ENCODE measurements at places on chromosomes 12 and 14.

- no peak for DNase-seq
These were observed 161.1 kb downstream of the SNAPC1 start for GRCh38 chr14:61923348-61923747.

DNA sequence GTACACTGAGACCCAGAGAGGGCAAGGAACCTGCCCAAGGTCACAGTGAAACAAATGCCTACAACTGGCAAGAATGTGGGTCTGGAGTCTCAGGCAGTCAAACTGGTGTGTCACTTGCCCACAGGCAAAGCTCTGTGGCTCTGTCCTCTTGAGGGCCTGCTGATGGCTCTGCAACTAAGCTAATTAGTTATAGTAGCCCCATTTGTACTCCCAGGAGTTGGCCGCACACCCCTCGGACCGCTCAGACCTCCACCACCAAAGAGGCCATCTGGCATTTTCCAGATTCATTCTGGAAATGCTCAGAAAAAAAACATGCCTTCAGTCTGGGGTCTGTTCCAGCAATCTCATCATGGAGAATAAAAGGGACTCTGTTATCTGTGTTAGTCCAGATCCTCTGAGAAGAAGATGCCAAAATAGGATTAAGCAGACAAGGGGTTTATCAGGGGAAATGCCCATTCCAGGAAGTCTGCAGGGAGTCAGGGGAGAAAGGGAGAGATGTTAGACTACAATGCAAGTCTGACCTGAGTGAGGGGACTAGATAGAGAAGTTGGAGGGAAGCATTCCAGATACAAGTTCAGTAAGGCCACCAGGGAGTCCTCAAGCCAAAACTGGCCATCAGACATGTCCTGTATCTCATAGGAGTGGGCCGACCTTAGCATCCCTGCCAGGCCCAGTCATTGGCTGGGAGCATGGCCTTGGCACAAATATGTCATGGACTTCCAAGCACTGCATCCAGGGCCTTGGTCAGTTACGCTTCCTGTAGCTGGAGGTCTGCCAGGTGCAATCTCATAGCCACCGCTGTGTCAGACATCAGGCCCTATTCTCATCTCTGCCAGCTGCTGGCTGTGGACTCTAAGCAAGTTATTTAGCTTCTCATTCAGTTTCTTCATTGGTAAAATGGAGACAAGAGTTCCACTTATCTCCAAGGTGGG, 15.4 kb upstream of the OAS1 start:
- DNase-seq, result no peak

GRCh38 chr12:97835541-97835940, 372.9 kb downstream of the RMST start:
- no peak for DNase-seq

DNA sequence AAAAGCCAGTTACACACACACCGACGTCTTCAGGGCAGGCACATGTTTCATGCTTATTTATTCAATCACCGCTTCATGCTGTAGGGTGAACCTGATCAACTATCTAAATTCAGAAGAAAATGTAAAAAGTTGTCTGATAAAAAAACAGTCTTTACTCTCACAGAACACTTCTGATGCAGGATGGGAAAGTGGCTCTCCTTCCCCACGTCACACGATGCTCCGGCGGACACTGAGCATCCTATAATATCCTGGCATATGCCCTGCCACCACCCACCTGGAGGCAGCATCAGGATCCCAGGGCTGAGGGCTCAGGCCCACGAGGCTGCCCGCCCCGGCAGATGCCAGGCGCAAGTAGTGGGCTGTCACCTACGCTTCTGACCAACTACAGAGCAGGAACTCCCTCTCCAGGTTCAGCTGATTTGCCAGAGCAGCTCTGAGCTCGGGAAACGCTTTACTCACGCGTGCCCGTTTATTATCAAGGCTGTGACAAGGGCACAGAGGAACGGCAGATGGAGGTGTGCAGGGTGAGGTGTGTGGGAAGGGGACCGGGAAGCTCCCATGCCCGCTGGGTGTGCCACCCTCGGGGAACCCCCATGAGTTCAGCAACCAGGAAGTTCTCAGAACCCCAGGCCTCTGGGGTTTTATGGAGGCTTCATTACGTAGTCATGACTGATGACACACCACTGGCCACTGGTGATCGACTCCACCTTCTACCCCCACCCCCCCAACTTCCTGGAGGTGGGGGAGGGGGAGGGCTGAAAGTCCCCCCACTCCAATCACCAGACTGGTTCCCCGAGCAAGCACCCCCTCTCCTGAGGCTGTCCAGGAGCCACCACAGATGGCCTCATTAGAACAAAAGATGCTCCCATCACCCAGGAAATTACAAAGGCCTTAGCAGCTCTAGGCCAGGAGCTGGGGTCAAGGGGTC, 32.1 kb downstream of the SLC15A4 start:
- no peak for DNase-seq

DNA sequence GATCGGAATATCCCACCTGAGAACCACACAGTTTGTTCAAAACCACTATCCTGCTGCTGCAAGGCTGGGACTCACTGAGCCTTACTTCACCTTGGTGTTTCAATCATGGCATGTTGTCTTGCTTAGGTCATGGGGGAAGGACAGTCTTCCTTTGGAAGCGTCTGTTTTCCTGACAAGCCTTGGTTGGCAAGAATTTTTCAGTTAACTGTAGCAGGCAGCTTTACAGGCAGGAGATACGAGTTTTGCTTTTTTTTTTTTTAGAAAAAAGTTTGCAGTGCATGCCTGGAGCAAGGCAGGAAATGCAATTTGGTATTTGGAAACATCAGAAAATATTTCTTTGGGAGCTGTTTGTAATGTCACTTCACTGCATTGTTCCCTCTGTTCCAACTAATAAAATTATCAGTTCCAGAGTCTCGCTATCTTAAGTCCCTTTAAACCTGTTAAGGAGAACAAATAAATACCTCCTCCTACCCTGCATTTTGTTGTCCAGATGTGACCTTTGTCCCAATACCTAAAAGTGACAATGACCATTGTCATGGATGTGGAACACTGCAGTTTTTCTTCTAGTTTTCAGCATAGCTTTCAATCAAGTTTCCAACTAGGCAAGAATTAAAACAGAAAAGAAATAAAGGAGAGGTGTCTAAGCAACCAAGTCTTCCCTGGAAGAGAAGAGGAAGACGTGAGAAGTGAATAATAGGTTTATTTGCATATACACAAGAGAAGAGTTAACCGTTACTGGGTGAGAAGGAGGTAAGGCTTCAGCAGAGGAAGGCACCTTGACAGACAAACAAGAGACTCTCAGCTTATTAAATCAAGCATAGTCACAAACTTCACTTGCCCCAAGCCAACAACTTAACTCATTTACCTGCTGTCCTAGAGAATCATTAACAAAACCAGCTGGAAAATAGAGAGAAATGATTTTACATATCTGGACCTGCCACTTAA, 71.4 kb upstream of the ACTN1 start:
- no peak for DNase-seq

DNA sequence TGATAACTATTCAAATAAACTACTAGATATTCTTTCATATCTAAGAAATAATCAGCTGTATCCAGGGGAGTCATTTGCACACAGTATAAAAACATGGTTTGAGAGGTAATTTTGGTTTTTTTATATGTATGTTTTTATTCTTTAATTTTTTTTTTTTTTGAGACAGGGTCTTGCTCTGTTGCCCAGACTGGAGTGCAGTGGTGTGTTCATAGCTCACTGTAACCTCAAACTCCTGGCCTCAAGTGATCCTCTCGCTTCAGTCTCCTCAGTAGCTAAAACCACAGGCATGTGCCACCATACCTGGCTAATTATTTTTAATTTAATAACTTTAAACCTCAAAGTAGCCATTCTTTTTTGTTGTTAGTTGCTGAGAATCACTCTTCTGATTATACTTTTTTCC, 1.8 kb downstream of the PRORP start:
- no peak for DNase-seq

DNA sequence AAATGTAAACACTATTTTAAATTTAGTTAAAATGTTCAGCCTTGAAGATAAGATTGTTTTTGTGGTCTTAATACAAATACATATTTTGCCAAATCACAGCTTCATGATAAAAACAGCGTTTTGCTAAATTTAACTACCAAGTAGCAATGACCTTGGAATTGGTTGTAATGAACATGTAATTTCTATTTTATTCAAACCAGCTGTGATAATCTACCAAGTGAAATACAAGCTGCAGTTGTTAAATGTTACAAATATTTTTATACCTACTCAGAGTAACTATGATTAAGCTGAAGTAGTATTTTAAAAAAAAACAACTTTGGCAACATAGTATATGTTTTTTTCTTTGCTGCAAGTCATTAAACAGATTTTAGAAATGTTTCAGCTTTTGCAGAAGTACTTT, 96.2 kb downstream of the CPSF2 start:
- no peak for DNase-seq

- no peak for DNase-seq
These were observed 57.2 kb upstream of the MAX start for GRCh38 chr14:65159281-65160062.

GRCh38 chr12:76303365-76303764, 44.9 kb downstream of the BBS10 start:
- no peak for DNase-seq

- DNase-seq, result no peak
These were observed 94.1 kb downstream of the RTN1 start for GRCh38 chr14:59776468-59776867.

DNA sequence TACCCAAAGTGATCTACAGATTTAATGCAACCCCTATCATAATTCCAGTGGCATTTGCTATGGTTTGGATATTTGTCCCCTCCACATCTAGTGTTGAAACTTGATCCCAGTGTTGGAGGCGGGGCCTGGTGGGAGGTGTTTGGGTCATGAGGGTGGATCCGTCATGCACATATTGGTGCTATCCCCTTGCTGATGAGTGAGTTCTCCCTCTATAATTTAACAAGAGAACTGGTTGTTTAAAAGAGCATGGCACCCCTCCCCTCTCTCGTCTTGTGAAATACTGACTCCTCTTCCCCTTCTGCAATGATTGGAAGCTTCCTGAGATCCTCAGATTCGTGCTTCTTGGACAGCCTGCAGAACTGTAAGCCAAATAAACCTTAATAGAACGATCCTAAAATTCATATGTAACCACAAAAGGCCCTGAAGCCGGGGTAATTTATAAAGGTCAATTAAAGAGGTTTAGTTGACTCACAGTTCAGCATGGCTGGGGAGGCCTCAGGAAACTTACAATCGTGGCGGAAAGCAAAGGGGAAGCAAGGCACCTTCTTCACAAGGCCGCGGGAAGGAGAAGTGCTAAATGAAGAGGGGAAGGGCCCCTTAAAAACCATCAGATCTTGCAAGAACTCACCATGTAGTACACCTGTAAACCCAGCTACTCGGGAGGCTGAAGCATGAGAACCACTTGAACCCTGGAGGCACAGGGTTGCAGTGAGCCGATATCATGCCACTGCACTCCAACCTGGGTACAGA, 41.2 kb downstream of the SLC39A9 start:
- no peak for DNase-seq

DNA sequence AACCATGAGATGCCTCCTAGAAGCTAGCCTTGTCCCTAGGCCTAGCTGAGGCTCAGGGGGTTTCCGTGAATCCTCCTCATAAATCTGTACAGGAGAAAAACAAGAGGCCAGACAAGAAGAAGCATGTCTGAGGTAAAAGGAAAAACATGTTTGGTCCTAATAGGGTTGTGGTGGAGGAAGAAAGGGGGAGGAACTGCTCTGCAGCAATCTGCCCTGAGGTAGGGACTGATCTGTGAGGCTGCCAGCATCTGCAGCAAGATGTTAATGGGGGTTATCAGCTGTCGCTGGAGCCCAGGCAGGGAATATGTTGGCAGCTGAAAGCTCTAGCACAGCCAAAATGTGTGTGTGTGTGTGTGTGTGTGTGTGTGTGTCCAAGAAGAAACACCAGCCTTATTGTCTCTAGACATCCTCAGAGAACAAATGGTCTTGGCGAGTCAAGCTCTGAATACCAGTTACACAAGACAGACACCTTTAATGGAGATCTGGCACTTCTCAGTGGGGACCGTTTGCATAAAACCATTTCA, 218.5 kb downstream of the NUAK1 start:
- DNase-seq, result no peak

DNA sequence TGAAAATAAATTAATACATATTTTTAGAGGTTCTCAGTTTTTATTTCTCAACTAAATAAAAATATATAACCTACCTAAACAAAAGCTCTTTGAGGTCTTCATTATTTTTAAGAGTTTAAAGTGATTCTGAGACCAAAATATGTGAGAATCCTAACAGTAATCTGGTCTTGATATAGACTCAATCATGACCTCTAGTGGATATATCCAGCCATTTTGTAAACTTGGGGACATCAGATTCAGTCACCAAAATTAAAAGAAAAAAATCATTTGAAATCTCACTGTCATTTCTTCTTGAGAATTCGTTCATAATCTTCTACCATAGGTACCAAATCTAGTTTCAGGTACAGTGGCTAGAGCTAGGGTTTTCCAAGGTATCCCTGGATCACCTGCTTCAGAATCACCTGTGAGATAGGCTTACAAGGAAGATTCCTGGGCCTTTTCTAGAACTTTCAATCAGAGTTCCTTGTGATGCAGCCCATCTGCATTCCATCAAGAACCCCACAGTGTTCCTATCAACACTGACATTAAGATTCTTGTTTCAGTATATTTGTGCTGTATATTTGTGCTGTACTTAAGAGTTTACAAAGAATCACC, 214.9 kb downstream of the ADAMTS20 start:
- DNase-seq, result no peak

DNA sequence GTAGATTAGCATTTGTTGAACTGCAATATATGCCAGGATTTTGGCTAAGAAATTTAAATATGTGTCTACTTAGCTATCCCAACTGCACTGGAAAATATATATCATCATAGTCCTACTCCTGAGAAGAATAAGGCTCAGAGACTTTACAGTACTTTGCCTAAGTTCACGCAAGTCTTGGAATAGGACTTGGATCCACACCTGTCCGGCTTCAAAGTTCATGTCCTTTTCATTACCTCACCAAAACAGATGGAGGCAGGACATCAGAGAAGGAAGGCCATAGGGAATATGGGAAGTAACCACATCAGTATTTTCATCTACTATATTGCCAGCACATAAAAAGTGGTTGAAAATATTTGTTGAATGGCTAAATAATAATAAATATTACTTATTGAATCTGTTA, 358.5 kb downstream of the PRKD1 start:
- DNase-seq, result no peak

DNA sequence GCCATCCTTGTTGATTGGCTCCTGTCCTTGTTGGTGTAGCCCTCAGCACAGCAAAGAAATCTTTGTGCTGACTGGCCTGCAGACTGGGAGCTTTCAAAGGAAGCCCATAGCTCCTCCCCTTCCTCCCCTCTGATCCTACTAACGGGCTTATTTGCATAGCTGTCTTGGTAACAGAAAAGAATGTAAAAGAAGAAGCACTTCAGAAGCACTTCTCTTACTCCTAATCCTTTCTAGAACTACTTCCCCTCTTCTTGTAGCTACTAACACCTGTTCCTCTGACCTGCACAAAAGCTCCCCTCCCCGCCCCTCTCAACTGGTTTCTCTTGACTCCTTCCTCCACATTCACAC, 14.3 kb upstream of the RIC8B start:
- DNase-seq, result no peak

GRCh38 chr12:100741084-100741711, 53.4 kb upstream of the ANO4 start:
- no peak for DNase-seq

GRCh38 chr12:60977966-60978365, 1282.2 kb upstream of the USP15 start:
- DNase-seq, result no peak

GRCh38 chr12:124554429-124555029, 12.9 kb downstream of the NCOR2 start:
- no peak for DNase-seq

- DNase-seq, result no peak
These were observed 12.2 kb downstream of the POLR3B start for GRCh38 chr12:106369624-106370346.

- DNase-seq, result no peak
These were observed 640 bp downstream of the ARMH4 start for GRCh38 chr14:58151133-58152013.
